ENCODE measurements at places on chromosomes 5 and 9.

DNA sequence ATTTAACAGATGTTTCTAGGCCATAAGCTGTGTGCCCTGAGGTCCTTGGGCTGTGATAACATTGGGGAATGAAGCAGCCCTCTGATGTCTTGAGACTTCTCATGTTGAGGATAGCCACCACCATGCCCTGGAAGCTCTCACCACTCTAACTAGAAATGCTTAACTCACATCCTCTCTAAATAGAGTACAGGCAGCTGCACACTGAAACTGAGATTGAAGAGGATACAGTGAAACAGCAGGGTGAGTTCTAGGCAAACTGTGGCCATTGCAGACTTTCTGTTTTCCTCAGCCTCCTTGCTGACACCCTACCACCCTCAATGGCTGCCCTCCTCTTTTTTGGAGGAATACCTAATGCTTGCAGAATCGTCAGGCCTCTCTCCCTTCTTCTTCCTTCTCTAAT lies 22.4 kb downstream of the UTP15 start:
- no peak for DNase-seq

DNA sequence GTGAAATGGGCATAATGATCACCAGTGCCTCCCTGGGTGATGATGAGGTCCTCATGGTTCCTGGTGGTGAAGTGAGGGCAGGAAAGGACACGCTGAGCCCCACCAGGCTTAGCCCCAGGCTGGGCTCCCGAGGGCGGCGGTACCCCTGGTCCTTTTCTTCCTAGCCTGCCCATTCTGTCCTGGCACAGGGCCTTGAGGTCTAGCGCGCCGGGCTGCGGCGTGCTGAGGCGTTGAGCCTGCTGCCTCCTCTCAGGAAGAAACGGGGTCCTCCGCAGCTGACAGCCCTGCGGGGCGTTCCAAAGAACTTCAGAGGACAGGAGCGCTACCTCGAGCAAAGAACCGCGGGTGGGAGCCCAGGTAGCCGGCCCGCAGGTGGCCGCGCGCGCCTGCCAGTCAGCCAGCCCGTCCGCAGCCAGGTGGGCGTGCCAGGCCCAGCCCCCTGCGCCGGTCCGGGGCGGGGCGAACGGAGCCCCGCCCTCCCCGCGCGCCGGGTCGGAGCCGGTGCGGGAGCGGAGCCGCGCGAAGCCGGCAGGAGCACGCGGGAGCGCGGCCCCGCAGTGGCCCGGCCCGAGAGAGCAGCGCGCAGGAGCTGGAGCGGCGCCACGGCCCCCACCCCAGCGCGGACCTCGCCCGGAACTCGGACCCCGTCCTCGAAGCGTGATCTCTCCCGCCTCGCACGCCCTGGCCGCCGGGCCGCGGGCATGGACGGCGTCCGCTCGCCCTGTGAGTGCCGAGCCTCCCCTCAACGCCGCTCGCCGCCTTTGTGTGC lies at the start of gene WNK2:
WNK2 (plus strand) TSS at position 477 of the 769 bp plus-strand sequence. CDS start 791 bp downstream, outside the sequence.
- DNase-seq = no peak

DNA sequence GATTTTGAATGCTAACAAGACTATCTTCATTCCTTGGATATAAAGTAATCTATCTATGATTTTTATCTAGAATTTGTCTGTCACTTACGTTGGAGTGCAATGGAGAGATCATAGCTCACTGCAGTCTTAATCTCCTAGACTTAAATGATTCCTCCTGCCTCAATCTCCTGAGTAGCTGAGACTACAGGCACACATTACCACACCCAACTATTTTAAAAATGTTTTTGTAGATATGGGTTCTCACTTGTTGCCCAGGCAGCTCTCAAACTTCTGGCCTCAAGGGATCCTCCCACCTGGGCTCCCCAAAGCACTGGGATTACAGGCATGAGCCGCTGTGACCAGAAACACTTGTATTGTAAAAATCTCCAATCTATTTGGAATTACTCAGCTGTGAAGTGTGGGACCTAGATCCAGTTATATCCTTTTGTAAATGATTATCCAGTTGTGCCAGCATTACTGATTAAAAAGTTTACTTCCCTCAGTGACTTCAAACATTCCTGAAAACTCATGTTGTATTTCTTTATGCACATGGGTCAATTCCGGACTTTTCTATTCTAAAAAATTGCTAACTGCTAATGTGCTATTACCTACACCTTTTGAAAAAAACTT lies 1793.8 kb upstream of the WWC1 start:
- peak; percentile 48 for DNase-seq

DNA sequence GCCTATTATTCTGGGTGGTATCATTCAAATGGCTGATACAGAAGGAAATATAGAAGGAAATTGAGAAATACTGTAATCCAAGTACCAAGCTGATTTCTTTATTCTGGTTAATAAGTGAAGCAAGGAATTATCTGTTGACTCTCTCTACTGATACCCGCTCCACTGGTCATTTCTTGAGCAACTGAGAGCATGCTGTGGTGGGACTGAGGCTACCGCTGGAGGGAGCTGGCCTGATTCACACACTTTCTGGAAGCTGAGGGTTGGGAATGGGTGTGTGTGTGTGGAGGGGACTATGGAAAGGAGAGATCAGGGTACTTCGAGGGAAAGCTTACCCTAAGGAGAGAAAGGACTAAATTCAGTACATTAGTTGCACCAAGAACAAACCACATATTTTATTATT lies 104.1 kb downstream of the UGCG start:
- no peak for DNase-seq

DNA sequence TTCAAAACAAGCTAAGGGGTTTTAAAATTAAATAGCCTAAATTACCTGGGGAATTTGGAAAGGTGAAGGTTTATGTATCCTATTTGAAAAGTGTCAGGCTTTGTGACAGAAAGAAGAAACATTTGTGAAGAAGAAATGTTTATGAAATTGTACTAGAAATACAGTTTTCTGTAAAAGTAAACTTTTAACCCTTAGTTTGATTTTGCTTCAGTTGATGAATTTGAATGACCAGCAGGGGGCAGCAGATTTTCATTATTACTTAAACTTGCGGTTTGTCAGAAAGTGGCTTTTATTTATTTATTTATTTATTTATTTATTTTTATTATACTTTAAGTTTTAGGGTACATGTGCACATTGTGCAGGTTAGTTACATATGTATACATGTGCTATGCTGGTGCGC lies 58.1 kb downstream of the NNT start:
- peak; percentile 37 for DNase-seq

- no peak for DNase-seq
Measured at GRCh38 chr5:86824637-86825036, 206.9 kb downstream of the COX7C start.

DNA sequence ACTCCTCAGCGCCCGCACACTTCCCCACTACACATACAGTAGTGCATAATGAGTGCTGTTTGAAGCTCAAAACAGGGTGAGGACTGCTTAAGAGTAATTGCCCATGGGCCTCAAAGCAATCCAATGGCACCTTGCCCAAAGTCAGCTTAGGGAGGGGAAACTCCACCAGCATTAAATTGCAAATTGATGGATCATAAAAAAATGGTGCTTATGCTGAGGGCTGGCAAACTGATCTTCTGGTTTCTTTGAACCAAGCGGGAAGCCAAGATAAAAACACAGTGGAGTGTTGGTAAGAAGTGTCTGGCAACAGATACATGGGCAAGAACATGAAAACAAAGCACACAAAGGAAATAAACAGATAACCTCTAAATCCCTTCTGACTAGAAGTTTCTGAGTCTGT lies 28.0 kb downstream of the TLE1 start:
- DNase-seq = no peak
